Stimulated activated CD8-positive, alpha-beta memory T cell treated with anti-CD3 and anti-CD28 coated beads, Interleukin-7, amount 100 ng/mL, for 24 hours (primary cell): ENCODE measurements at places on chromosomes 3 and 15.

- DNase-seq: peak; percentile 29
These were observed 2.0 kb upstream of the BHLHE40 start for GRCh38 chr3:4977001-4977852.

DNA sequence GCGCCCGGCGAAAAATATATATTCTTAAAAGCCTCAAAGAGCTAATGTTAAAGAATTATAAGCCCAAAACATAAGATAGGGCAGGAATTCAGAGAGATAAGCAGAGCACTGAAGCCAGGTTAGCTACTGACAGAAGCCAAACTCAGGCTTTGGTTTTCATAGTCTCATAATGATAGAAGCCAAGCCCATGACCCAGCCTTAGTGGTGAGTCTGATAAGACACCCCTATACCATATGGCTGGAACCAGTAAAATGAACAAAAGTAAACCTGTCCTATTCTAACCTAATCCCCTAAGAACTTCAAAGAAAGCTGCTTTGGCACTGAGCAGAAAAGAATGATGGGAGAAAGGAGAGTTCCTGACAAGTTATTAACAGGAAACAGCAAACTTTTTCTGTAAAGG is 25.9 kb downstream of the MYO9A start:
- no peak for DNase-seq

GRCh38 chr15:40272485-40273056 is 10.3 kb downstream of the ANKRD63 start:
- no peak for DNase-seq

GRCh38 chr15:71962537-71962936 is 152.2 kb downstream of the NR2E3 start:
- DNase-seq: no peak

DNA sequence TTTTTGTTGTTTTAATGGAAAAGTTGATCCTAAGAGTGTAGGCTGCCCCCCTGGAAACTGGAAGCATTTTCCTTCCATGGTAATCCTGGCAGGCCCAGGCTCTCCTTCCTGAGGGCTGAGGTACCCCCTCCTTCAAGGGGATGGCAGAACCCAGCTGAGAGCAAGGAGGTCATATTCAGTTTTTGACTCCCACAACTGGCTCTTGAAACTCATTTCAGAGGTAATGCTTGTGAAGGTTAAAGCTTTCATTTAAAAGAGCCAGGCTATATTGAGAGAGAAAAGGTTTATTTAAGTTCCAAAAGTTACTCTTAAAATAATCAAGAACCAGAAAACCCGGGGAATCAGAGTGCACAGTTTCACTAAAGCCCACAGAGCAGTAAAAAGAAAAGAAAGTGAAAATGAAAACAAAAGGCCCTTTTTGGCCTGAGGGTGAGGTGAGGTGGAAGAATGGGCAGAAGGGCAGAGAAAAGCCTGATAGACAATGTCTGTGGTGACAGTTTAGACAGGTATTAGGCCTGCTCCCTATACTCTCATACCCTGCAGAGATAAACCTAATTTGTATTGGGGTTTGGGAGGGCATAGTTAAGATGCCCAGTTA is 47.0 kb upstream of the RBP1 start:
- no peak for DNase-seq

- DNase-seq: no peak
These were observed 122.6 kb downstream of the AQP9 start for GRCh38 chr15:58260725-58261267.

DNA sequence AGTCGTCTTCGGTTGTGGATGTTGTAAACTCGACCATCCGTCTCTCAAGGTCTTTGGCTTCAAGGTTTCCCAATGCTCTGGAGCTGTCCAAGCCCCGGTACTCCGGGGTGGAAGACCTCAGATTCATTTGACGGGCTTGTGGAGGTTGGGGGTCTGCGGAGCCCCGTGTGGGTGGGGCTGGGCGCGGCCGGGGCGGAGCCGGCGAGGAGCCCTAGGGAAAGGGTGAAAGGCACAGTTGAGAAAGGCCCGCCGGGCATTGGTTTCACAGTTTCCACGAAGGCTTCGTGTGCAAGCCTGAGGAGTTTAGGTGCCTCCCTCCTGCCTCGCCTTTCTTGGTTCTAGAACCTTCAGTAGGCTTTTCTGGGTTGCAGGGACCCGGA is 360 bp upstream of the MGA start:
- no peak for DNase-seq

DNA sequence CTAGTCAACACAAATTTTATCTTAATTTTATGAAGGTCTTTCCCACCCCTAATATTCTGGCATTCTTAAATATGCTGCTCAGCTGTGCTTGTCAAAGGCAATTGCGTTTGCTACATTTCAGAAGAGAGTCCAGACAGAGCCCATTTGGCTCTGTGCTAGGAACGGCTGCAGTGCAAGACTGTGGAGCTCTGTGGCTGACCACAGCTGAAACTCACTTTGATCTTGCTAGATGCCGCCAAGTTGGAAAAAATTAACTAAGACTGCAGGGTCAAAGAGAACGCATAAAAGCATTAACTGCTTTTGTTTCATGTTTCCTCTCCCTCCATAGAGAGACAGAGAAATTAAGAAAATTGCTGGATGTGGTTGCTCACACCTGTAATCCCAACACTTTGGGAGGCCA is 7.6 kb upstream of the PPP1R2 start:
- no peak for DNase-seq

DNA sequence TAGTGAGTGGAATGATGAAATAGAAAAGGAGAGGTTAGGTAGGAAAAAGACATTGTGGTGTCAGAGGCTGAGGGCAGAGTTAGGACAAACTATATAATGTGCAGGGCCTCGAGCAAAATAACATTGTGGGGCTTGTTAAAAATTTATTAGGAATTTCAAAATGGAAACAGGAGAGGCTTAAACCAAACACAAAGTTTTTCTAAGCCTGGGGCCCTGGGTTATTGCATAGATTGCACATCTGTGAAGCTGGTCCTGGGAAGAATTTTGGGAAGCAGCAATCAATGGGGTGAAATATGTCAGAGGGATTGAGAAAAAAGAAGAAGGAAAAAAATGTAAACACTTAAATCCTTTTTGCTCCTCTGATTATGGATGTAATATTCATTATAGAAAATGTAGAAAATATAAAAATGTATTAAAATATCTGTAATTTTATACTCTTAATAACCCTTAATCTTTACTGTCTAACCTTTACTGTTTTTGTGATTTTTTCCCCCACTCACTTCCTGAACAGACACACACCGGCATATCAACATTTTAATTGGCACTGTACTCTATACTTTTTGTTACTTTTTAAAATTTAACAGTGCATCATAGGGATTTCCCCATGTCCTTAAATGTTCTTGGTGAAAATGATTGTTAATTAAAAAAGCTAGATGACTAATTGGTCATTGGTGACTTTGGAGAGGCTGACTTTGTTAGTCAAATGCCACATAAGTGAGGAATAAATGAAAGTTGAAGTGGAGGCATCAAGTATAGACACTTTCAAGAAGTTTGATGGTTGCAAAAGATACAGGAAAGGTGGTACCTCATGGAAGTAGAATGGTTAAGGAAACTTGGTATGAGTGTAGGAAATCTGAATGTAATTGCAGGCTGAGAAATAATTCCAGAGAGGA is 183.4 kb downstream of the NFKBIZ start:
- DNase-seq: no peak

DNA sequence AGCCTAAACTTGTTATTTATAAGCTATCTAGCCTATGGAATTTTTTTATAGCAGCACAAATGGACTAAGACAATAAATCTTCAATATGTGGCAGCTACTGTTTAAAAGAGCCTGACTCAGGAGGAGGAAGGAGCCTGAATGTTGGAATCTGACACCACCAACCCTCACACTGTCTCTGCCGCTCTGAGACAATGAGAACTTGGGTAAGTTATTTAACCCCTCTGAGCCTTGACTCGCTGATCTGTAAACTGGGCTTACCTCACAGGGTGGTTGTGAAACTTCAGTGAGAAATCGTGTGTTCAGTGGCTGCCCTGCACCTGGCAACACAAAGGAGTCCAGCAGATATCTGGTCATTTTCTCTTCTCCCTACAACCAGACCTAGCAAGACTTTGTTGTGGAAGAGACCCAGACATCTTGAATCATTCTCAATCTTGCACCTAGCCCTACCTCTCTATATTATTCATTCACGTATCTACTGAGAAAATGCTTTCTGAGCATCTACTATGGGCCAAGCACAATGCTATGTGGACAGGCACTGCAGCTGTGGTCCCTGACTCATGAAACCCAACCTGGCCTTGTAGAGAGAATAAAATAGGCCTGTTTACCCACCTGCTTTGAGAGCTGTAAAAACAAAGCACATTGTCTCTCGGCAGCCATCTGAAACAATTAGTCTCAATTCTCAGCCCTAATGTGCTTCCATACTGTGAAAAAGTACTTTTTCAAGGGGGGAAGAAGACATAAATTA is 81.9 kb upstream of the SLC25A36 start:
- no peak for DNase-seq

DNA sequence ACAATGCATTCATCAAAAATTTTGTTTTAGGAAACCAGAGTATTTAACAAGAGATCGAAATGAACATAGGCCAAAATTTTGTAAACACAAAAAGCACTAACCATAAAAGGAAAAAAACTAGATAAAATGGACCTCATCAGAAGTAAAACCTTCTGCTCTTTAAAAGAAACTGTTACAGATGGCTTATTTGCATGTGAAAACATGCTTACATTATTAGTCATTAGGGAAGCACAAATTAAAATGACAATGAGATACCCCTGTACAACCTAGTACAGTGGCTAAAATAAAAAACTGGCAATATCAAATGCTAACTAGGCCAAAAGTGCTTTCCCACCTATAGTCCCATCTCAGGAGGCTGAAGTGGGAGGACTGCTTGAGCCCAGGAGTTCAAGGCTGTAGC is 19.3 kb downstream of the UBR1 start:
- no peak for DNase-seq

GRCh38 chr3:94130690-94131089 is 67.8 kb downstream of the NSUN3 start:
- no peak for DNase-seq

GRCh38 chr15:92833106-92833433 is 67.1 kb upstream of the CHD2 start:
- DNase-seq: no peak
